NCI-H1436 (cell line): ENCODE measurements at places on chromosomes 6 and 20.

DNA sequence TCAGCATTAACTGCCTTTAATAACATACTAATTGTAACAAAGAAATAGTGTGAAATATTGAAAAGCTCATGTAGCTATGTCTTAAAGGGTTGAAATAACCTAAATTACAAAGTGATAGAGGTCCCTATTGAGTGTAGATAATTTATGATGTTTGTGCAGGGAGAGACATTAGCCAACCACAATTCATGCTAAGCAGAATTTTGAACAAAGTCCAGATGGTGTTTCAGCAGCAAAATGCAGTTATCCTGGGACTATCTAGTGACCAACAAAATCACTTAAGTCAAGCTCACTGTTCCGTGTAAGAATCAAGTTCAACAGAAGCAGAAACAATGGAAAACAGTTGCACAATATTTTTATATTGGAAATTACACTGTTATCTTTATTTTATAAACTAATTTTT, 218.5 kb downstream of the SIM1 start:
- DNase-seq, result no peak

DNA sequence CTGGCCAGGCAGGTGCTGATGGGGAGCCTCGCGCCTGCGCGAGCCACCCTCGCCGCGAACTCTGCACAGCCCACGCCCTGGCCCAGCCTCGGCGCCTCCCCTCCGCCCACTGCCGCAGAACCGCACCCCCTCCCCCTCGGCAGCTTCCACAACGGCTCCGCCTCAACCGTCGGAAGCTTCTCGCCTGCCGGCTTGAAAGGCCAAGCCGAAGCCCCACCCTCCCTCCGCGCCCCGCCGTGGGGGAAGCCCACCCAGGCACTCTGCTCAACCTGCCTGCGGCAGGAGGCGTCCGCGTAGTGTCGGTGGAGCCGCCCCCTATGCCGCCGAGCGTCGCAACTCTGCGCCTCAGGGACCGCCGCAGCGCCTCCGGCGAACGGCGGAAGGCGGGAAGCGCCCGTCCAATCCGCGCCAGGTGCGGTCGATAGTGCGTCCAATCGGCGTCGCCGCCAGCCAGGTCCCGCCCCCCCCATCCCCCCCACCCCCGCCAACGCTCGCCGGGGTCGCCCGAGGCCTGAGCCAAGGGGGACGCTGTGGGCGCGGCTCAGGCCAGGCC, at the start of gene SYCP2:
Gene SYCP2, minus strand, starts transcription at position 342 of the 553 bp plus-strand sequence. CDS start 11,224 bp downstream, outside the sequence.
- DNase-seq, result no peak

GRCh38 chr6:150685860-150686259, 86.2 kb downstream of the PLEKHG1 start:
- no peak for DNase-seq

GRCh38 chr6:4018924-4019236, 60.1 kb downstream of the FAM217A start:
- no peak for DNase-seq

DNA sequence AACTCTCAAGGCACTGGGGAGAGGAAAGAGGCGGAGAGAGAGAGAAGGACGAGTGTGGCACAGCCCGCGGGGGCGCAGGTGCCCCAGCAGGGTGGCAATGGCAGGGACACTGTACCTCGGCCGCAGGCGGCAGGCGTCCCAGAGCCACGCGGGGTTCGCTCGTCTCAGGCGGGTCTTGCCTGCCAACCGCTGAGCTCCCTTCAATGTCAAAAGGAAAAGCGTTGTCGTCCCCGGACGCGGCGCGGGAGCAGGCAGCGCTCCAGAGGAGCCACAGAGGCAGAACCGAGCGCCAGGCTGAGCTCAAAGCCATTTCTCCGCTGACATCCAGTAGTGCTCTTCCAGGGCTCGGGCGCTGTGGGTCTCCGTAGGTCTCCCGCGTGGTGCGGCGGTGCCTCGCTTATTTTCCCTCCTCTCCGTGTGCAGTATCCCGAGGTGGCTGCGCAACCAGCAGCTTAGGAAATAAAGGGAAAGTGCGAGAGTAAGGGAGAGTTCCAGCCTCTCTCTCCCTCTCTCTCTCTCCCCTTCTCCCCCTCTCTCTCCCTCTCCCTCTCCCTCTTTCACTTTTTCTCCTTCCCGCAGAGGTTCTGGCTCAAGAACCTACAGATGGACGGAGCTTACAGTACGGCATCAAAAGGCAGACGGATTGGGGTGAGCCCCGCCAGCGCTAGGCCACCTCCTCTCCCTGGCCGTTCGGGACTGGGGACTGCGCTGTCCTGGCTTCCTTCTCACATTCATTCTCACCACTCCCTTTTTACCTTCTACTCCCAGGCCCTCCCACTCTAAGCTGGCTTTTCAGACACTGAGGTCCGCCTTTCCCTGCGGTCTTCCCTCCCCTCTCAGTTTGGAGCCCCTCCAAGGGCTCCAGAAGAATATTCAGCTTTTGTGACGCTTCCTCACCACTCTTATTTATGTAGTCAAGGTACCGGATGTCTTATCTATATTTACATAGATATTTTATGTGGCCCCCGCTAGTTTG, at the start of gene LAMA4:
Gene LAMA4, minus strand, starts transcription at position 727 of the 976 bp plus-strand sequence. Its CDS starts 417 bp downstream, at position 310.
- peak; percentile 32 for DNase-seq

DNA sequence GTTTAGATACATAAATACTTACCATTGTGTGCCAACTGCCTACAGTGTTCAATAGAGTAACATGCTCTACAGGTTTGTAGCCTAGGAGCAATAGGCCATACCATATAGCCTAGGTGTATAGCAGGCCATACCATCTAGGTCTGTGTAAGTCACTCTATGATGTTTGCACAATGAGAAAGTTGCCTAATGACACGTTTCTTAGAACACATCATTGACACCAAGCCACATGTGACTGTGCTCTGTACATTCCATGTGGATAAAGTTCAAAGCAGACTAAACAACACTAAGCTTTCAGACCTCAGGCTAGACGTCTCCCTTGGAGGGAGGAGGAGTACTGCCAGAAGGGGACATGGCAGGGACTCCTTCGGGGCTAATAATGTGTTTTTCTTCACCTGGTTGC, 93.6 kb downstream of the KIF16B start:
- DNase-seq, result no peak

DNA sequence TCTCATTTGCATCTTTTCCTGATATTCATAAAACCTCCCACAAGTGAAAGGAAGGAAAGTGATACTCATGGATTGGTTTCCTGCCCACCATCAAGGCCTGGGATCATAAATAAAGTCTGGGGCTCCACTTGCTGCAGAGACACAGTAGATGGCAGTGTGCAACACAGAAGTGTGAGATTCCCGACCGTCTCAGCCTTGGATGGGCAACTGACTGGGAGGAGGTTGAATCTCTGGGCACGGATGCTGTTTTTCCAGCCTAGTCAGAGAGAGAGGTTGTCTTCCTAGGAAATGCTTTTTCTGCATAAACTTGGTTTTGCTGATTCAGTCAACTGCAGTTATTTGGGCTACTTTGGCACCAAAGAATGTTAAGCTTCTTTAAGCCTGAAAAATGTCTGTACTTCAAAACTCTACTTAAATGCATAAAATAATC, 9.9 kb upstream of the RFPL4B start:
- peak; percentile 33 for DNase-seq

DNA sequence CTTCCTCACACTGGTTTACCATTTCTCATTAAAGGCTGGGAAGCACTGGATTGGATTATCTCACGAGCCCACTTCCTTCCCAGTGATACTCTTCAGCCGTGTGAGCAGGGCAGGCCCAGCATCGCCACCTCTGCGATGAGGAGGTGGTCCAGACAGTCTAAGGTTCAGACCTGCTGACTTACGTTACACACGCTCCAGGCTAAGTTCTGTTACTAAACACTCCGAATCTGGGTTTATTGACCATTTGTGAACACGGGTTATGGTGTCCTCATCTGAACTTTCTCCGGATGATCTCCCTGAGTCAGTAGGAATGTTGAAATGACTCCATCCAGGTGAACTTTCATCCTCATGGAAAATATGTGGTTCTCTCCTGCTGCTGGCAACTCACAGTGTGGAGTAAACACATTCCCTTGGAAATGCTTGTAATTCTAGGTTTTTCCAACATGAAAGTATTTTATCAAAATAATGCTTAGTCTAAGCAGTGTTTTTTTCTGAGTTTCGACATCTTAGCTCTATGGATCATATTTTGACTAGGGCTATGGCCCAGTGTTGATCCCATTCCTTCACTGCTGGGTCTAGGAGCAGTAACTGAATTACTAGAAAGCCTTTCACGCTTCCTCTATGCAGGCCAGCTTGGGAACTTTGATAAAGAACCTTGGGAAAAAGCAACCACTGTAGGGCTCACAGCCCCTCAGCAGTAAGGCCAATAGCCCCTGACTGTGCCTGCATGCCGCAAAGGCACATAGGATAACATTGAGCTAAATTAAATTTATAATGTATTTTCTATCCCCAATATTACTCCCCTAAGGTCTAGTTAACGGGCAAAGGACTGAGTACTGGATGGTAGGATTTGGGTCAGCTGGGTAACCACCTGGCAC, 37.7 kb upstream of the PXDC1 start:
- DNase-seq, result no peak

DNA sequence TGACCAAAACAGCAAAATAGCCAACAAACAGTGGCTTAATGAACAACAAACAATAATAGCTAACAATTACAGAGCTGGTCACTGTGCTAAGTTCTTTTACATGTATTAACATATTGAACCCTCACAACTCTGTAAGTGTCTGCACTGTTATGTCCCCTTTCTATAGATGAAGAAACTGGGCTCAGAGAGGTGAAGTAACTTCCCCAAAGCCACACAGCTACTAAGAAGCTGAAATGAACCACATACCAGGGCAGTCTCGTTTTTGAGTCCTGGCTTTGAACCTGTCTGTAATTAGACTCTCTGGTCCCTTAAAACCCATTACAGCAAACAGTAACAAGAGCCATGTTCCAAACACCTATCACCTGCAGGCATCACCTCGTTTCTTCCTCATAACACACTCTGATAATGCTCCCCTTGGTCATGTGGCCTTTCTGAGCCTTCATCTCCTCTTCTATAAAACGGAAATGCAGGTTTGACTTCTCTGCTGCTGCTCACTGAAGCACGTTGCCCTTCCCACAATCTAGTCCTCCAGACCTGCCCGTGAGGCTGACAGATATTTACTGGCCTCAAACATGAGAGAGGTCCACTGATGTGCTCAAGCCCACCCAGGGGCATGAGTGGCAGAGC, 23.3 kb downstream of the KCNK15 start:
- no peak for DNase-seq

GRCh38 chr6:111294374-111294967, 188.5 kb downstream of the REV3L start:
- DNase-seq, result no peak

GRCh38 chr6:11149551-11149950, 38.0 kb upstream of the ERVFRD-1 start:
- DNase-seq, result no peak

- DNase-seq, result peak; percentile 32
Measured at GRCh38 chr20:35883778-35884540, 70.3 kb downstream of the SCAND1 start.

- DNase-seq, result peak; percentile 77
Measured at GRCh38 chr6:36682328-36683144, 4.0 kb downstream of the CDKN1A start.

DNA sequence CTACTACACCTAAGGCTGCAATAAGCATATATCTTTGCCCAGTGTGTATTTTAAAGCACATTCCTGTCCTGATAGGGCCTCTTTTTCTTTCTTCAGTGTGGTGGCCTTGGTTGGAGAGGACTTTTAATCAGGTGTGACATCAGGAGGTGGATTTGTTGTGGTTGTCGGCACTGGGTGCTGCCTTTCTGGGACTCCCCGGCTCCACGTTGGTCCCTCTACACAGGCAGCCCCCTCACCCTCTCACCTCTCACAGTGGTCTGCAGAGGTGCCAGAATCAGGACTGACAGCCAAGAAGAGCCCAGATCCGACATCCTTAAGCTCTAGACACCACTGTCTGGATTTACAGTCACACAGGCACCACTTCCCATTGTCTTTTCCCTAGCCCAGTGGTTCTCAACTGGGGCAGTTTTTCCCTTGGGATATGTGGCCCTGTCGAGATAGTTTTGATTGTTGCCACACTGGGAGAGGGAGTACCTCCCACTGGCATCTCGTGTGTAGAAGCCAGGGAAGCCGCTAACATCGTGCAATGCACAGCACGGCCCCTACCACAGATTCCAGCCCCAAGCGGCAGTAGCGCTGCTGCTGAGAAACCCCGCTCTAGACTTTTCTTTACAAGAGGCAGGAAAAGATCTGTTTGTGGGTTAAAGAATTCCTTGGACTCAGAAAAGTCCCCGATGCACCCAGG, 314.1 kb downstream of the QKI start:
- no peak for DNase-seq

DNA sequence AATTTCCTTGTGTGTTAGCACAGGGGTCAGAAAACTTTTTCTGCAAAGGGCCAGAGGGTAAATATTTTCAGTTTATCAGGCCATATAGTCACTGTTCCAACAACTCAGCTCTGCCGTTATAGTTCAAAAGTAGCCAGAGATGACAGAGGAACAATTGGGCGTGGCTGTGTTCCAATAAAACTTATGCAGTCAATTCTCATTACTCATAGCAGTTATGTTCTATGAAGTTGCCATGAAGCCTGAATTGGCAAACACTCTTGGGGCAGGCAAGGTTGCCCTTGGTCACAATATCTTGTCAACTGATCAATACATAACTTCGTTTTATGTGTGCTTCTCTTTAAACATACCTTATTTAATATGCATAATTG, 304.2 kb downstream of the TFAP2C start:
- no peak for DNase-seq

DNA sequence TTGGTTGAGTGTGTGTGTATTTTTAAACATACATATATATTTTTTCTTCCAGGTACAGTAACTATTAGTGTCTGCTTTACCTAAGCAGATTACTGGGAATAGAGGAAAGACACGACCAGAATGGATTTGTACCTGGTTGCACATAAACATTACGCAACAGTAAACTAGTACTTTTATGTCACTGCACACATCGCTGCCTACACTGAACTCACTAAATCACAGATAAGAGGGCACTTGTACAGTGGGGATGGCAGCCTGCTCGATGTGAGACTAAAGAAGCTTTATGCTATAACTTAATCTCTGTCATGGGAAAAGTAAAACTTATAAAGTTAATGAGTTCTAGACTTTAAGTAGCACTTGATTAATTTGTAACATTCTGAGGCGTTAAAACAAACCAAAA, 89.5 kb upstream of the SIM1 start:
- no peak for DNase-seq

DNA sequence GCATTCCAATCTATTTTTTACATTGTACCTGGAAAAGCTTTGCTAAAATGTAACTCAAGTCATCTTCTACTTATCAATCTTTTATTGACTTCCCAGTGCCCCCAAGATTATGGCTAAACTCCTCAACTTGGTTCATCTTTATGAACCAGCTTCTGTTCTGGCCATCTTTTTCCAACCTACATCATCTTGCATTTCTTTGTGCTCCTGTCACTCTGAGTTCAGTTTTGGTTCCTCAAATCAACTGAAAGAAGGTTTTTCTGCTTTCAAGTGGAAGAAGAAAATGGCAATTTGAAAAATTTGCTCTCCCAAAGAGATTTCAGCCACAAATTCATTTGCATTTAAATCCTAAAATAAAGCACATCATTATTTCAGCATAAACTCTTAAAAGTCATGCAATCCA, 41.8 kb downstream of the GPX5 start:
- DNase-seq, result no peak
